T-helper 17 cell (primary cell): ENCODE measurements at places on chromosomes 1 and 21. TPM values are rescaled to one million over a fixed set of nuclear protein-coding genes. Genes with fewer than 3 reads are reported as not detected.

Gene C8B
- not detected for total RNA-seq

Gene OR2T5
- total RNA-seq: not detected

Gene OR14K1
- total RNA-seq: not detected

Gene CD48
- total RNA-seq: 386 TPM

Gene HSD11B1
- 1.2 TPM for total RNA-seq

Gene PKNOX1
- total RNA-seq: 11.5 TPM

Gene MRPS6
- 26.5 TPM for total RNA-seq
